A549 treated with Hydrocortisone at 1 μM for 4 hours (cell line): ENCODE measurements at places on chromosomes 7 and 10. TPM values are rescaled to one million over a fixed set of nuclear protein-coding genes. Genes with fewer than 3 reads are reported as not detected.

The GSTO1 gene
- 280 to 311 TPM (median 295 TPM) in 5 replicates for total RNA-seq

The FMC1 gene
- total RNA-seq = 13.2 to 43.3 TPM (median 31.6 TPM) in 5 replicates

The NPFFR1 gene
- total RNA-seq = not detected in 5 replicates

The DOCK4 gene
- total RNA-seq = 3.4 to 9.3 TPM (median 6.4 TPM) in 5 replicates
